Fibroblast of lung (primary cell): ENCODE measurements at places on chromosomes 6 and 20. TPM values are rescaled to one million over a fixed set of nuclear protein-coding genes. Genes with fewer than 3 reads are reported as not detected.

KCNQ5 gene
- 4.6 and 4.9 TPM in 2 replicates for total RNA-seq

PRDM13 gene
- not detected in 2 replicates for total RNA-seq

OR2J3 gene
- not detected in 2 replicates for total RNA-seq

LIN28B gene
- not detected in 2 replicates for total RNA-seq

TUBB2B gene
- 3.8 and 5.1 TPM in 2 replicates for total RNA-seq

BPI gene
- not detected in 2 replicates for total RNA-seq

SAPCD1 gene
- 0.26 and 0.50 TPM in 2 replicates for total RNA-seq

ATF6B gene
- total RNA-seq, result 8.0 and 15.7 TPM in 2 replicates

IL17A gene
- total RNA-seq, result not detected in 2 replicates

MTO1 gene
- 47.3 and 52.4 TPM in 2 replicates for total RNA-seq

C20orf202 gene
- under 0.01 TPM in 1 of 2 replicates, not detected in the other for total RNA-seq

PACRG gene
- total RNA-seq, result 0.26 and 0.66 TPM in 2 replicates

OLIG3 gene
- not detected in 2 replicates for total RNA-seq

TMEM30A gene
- 129 and 153 TPM in 2 replicates for total RNA-seq

BTN2A1 gene
- 8.7 and 14.9 TPM in 2 replicates for total RNA-seq

RFX6 gene
- total RNA-seq, result not detected in 2 replicates

PNPLA1 gene
- total RNA-seq, result not detected in 2 replicates

HS3ST5 gene
- total RNA-seq, result under 0.01 TPM in 1 of 2 replicates, not detected in the other

ADGRB3 gene
- 0.33 and 0.77 TPM in 2 replicates for total RNA-seq
